ENCODE measurements at places on chromosomes 13 and 19.

DNA sequence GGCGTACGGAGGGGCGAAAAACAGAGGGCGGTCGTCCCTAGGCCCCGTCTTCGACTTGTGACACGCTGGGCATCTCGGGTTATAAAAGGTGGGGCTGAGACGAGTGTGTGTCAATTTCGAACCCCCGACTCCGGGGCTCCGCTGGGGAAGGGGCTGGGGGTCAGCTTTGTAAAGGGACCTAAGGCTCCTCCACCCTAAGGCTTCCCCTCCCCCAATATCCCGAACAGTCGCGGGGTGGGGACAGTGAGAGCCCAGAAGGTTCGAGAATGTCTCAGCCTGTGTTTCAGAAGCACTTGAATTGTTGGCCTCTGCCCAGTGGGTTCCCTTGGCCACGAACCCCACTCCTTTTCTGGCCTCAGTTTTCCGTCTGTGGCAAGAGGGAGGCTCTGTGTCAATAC lies 450 bp downstream of the SELENOW start:
- DNase-seq: no peak

GRCh38 chr13:109817591-109818535 lies 31.5 kb upstream of the IRS2 start:
- DNase-seq: no peak

DNA sequence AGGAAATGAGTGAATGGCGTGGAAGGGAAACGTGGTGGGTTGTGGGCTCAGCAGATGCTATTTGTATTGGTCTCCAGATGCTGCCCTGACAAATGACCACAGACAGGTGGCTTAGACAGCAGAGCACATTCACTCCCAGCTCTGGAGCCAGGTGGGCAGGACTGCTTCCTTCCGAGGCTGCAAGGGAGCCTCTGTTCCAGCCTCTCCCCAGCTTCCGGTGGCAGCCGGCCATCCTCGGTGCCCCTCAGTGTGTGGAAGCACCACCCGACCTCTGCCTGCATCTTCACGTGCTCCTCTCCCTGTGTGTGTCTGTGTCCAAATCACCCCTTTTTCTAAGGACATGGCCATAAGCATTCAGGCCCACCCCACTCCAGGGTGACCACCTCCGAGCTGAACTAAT lies 105.1 kb downstream of the SOX1 start:
- DNase-seq: no peak

DNA sequence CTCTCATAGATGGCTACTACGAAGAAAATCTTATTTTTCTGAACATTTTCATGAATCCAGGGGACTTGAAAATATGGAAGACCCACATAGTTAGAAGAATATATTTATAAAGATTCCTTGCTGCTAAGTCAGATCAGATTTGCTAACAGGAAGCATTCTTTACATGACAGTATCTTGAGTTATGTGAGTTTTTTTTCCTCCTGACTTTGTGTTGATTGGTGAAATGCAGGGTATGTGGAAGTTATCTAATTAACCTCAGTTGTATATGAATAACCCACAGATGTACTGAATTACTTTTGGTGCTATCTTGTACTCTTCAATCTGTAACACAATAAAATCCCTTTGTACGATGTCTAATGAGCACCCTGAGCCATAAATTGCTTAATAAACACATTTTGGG lies 53.8 kb downstream of the ESD start:
- no peak for DNase-seq

GRCh38 chr19:798415-799075 lies 1.3 kb downstream of the PTBP1 start:
- DNase-seq: no peak

GRCh38 chr13:39877134-39877533 lies 221.7 kb downstream of the COG6 start:
- DNase-seq: no peak

- DNase-seq: no peak
Observed at GRCh38 chr13:31767175-31767900, 28.0 kb downstream of the RXFP2 start.

- no peak for DNase-seq
Observed at GRCh38 chr13:44347301-44347700, 26.3 kb upstream of the SERP2 start.

GRCh38 chr19:50645107-50645506 lies 4.1 kb upstream of the C19orf81 start:
- DNase-seq: no peak

- no peak for DNase-seq
Observed at GRCh38 chr19:48560095-48560530, 8.1 kb downstream of the SULT2B1 start.

GRCh38 chr13:97967948-97968347 lies 14.5 kb downstream of the IPO5 start:
- no peak for DNase-seq

DNA sequence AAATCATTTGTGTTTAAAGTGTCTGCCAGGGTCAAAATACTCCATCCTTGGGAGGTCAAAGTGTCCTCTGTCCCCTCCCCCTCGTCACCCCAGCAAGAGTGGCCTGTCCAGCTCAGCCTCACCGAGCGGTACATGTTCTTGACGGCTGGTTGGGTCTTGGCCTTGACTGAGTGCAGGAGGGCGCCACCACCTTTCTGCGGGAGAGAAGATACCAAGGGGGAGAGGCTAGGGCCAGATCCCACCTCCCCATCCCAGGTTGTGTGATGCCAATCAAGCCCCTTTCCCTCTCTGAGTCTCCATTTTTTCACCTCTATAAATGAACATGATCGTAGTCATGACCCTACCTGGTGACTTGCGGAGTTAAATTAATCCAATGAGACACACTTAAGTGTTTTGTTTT lies 6.1 kb downstream of the CRB3 start:
- DNase-seq: no peak

GRCh38 chr19:12465211-12465610 lies 19.4 kb downstream of the ZNF709 start:
- DNase-seq: no peak

DNA sequence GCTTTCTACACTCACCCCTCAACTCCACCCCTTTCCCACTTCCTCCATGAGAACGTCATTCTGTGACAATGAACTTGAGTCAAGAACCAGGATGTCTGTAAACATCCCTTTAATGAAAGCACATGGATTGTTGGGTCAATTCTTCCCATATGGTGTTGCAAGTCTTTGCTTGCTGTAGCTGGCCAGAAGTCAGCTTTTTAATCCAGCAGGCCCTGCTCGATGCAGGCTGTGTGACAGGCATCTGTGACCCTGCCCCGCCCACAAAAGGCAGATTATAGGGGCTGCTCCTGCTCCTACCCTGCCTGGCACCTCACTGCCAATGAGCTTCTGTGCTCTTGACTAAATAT lies 78.0 kb downstream of the STARD13 start:
- no peak for DNase-seq

DNA sequence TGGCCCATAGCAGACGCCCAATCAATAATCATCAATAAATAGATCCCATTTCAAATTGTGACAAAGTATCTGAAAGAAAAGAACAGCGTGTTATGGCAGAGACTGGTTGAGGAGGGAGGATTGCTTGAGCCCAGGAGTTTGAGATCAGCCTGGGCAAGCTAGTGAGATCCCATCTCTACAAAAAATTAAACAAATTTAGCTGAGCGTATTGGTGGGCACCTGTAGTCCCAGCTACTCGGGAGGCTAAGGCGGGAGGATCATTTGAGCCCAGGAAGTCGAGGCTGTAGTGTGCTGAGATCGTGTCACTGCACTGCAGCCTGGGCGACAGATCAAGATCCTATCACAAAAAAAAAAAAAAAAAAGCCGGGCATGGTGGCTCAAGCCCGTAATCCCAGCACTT lies 6.4 kb upstream of the GNA11 start:
- DNase-seq: no peak

GRCh38 chr13:95603887-95604555 lies 40.5 kb downstream of the DZIP1 start:
- no peak for DNase-seq

- no peak for DNase-seq
Observed at GRCh38 chr13:48400850-48401291, 12.0 kb downstream of the LPAR6 start.

- no peak for DNase-seq
Observed at GRCh38 chr19:51615991-51616390, 14.2 kb downstream of the SIGLEC5 start.

GRCh38 chr13:25860862-25861261 lies 191.0 kb downstream of the SHISA2 start:
- no peak for DNase-seq

DNA sequence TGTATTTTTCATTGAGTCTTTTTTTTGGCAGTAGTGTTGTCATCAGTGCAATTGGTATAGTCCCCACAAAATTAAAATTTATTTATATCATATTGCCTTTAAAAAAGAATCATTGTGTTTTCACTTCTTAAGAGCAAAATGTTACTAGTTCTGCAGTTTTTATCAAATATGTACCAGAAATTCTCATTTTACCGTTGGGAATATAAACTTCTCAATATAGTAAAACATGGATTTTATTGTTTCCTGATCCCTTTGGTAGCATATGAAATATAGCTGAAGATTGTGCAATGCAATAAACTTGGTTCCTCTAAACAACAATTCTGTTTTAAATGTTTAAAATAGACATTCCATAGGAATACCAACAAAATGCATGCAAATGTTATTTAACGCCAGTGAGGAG lies 306.5 kb upstream of the PCDH20 start:
- no peak for DNase-seq

Measured in CD4-positive, alpha-beta T cell (primary cell).